Activated CD4-positive, alpha-beta T cell treated with anti-CD3 and anti-CD28 coated beads, Interleukin-2, amount 10 ng/mL, durations not matched to agents 24 days and 14 days (primary cell): ENCODE measurements at places on chromosomes 4 and X.

DNA sequence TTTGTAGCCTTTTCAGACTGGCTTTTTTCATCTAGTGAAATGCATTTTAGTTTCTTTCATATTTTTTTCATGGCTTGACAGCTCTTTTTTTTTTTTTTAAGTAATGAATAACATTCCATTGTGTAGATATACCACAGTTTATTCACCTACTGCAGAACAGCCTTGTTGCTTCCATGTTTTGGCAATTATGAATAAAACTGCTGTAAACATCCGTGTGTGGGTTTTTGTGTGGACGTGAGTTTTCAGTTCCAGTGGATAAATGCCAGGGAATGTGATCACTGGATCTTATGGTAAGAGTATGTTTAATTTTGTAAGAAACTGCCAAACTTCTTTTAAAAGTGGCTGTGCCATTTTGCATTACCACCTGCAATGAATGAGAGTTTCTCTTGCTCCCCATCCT is 160.8 kb downstream of the SOWAHB start:
- DNase-seq = no peak

DNA sequence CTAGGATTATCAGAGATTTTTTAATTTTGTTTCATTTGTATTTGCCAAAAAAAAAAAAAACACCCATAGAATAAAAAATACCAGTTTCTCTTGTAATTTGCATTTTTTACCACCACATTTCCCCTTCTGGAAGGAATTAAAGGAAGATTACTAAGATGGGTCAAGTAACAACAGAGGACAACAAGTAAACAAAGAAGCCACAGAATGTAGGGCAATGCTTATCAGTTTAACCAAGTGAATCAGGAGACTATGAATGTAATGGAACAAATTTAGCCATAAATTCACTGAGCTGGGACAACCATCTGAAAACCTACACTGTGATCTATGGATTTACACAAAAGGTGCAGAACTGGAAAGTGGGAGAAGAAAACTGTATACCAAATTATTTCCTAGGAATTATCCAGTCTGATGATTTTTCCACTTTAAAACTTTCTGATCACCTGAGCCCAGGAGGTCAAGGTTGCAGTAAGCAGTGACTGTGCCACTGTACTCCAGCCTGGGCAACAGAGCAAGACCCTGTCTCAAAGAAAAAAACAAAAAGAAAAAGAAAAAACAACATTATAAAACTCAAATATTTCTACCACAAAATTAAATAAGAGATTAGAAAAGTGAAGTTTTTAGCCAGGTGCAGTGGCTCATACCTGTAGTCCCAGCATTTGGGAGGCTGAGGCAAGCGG is 32.4 kb downstream of the LRBA start:
- DNase-seq = peak; percentile 8

DNA sequence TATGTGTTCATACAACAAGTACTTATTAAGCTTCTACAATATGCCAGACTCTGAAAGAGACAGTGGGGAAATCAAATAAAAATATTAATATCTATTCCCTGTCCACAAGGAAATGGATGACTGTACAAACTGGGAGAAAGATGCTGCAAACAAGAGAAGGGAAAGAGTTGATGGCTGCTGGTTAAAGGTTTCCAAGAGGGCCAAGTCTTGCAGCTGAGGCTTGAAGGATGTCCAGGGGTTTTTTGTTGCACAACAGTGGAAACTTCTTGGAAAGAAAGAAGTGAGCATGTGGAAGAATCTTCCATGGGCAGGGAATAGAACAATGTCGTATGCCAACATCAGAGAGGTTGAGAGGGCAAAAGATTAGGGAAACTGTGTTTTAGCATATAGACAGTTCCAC is 95.8 kb downstream of the MID1 start:
- no peak for DNase-seq

DNA sequence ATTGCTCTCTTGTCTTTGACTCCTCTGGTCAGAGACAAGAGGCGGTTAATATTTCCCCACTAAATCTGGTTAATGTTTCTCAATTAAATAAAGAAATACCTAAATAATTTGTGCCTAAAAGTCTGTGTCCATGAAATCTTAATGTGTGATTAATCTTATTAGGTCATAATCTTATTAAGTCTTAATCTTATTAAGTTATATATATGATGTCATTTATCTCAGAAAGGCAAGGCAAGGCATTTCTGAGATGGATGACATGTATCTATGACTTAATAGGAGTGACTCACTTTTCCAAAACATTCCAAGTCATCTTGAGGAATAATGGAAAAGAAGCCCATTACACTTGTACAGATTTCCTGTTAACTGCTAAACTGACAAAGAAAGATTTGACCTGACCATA is 74.7 kb downstream of the TRAM1L1 start:
- DNase-seq = no peak

- no peak for DNase-seq
Observed at GRCh38 chr4:1988327-1988724, 20.4 kb downstream of the NELFA start.

DNA sequence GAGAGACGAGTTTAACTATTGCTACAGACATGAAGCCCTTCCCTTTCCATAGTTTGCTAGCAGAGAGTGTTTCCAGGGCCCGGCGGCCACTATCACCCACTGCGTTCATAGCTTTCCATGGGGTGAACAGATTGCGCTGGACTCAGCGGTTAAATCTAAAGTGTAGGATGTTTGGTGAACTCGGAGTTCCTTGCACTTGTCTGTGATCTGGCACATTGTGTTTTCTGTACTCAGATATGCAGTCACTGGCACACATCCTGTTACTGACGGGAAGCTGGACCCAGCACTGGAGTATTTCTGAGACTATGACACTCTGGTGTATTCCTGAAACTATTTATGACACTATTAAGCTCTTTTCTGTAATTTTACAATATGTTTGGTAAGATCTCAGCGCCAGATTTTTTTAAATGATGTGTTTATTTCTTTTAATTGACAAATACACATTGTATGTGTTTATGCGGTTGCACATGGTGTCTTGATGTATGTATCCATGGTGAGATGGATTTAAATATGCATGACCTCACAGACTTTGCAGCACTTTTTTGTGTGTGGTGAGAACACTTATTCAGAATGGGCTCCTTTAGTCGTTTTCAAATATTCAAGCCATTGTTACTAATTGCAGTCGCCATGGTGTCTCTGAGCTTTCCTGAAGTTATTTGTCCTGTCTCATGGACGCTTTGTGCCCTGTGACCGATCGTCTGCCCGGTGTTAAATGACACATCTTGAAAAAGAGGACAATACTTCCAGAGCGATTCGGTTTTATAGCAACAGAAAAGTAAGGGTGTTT is 14.1 kb downstream of the CD99 start:
- DNase-seq = no peak

GRCh38 chrX:77009691-77010090 is 437.5 kb upstream of the FGF16 start:
- no peak for DNase-seq

GRCh38 chr4:26772096-26772873 is 88.4 kb upstream of the STIM2 start:
- DNase-seq = no peak

DNA sequence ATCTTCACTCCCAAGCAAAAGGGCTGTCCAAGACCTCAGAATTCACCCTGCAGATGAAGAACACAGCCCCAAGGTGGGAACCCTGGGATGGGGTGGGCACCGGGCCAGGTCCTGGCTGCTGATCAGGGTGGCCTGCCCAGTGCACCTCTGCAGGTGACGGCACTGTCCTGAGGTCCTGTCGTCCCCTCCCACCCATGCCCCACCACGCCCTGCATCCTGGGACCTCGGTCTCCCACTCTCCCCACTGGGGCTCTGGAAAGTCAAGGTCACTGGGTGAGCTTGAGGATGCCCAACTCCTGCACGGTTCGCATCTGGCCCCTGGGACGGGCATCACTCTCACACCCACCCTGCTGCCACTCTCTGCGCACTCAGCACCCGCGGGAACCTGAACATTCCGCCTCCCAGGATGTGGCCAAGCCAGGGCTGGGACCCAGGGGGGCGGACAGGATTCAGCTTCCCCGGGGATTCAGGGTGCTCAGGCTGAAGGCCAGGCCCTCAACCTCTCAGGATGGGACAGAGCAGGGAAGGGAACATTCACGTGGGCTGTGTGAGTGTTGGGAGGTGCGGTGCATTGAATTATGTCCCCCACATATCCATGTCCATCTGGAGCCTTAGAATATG is 115.9 kb downstream of the CPZ start:
- DNase-seq = no peak

DNA sequence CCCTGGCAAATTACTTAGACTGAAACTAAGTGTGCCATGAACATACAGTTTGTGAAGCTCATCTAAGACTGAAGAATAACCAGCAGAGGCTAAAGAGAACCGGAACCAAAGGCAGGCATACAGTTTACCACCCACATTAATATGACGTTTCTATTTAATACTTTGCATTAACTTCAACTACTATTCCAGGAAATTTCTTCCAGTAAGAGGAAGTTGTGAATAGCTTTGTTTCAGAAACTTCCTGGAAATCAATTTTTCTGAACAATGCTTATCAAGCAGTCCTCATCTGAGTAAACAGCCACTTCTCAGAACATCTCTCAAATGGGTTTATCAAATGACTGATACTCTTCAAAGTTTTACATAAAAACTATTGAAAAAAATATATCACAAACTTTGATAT is 252.7 kb downstream of the OPHN1 start:
- DNase-seq = no peak

- no peak for DNase-seq
Observed at GRCh38 chr4:98747393-98748091, 89.1 kb upstream of the TSPAN5 start.
